Left ventricle myocardium superior (tissue), 1 donor: ENCODE measurements at places on chromosomes 3 and 15.

- DNase-seq = no peak
These were observed 32.6 kb upstream of the TBC1D5 start for GRCh38 chr3:17775073-17775472.

- no peak for DNase-seq
These were observed 29.1 kb upstream of the LYZL4 start for GRCh38 chr3:42439261-42440115.

DNA sequence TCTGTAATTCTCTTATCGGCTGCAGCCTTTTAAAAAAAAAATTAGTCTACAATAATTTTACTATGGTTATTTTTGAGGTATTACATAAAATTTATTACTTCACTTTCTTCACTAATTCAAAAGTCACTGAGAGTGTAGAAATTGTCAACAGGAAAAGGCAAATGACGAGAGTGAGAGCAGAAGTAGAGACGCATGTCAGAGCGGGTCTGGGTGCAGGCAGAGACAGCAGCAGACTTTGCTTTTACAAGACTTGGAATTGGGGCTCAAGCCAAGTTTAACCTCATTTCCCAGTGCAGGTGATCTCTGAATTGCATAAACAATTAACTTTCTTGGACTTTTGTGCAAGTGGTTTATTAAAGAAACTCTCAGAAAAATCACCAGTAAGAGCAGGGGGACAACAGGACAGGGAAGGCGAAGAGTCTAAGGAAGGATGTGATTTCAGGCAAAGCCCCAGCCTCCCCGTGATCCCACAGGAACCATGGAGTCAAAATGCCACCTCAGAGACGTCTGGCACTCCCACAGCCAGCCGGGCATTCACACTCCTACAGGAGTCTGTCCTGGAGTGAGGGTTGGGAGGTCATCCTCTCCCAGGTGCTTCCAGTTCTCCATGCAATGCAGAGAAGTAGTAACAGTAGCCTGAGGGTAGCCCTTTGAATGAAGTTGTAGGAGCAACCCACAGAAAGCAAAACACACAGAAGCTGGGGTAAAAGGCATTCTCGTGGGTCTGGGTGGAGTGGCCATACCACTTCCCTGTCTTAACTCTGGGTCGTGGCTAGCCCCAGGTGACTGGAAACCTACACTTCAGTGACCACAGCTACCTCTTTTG, 274.0 kb upstream of the TGFBR2 start:
- no peak for DNase-seq

DNA sequence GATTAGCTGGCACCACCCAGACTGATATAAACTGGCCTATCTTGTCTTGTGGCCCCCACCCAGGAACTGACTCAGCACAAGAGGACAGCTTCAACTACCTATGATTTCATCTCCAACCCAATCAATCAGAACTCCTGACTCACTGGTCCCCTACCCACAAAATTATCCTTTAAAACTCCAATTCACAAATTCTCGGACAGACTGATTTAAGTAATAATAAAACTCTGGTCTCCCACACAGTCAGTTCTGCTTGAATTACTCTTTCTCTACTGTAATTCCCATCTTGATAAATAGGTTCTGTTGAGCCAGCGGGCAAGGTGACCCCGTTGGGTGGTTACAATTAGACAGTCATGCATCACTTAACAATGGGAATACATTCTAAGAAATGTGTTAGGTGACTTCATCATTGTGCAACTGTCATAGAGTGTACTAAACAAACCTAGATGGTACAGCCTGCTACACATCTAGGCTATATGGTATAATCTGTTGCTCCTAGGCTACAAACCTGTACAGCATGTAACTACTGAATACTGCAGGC, 48.1 kb upstream of the MAP4 start:
- no peak for DNase-seq
